Upper lobe of right lung (tissue), 1 donor: ENCODE measurements at places on chromosomes 11 and 22. TPM values are rescaled to one million over a fixed set of nuclear protein-coding genes. Genes with fewer than 3 reads are reported as not detected.
A peak's percentile ranks its signal among the peaks of the same experiment; 100 is the strongest.

DNA sequence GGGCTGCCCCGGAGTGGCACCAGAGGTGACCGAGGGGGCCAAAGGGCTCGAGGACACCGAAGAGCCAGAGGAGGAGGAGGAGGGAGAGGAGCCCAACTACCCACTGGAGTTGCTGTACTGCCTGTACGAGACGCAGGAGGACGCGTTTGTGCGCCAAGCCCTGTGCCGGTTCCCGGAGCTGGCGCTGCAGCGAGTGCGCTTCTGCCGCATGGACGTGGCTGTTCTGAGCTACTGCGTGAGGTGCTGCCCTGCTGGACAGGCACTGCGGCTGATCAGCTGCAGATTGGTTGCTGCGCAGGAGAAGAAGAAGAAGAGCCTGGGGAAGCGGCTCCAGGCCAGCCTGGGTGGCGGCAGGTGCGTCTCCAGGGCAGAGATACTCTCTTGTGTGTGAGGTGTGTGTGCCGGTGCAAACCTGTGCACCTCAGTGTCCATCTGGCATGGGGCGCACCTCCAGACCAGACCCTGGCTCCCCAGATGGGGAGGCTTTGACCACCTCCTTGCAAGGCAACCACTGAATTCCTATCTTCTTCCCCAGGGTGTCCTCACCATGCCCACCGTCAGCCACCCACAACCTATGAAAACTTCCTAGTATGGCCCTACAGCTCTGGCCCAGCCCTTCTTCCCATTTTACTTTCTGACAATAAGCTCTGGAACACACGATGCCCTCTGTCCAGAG, 3.4 kb downstream of the NLRP6 start:
- DNase-seq, result peak; percentile 59

Gene EI24
- 69.6 TPM for total RNA-seq

DNA sequence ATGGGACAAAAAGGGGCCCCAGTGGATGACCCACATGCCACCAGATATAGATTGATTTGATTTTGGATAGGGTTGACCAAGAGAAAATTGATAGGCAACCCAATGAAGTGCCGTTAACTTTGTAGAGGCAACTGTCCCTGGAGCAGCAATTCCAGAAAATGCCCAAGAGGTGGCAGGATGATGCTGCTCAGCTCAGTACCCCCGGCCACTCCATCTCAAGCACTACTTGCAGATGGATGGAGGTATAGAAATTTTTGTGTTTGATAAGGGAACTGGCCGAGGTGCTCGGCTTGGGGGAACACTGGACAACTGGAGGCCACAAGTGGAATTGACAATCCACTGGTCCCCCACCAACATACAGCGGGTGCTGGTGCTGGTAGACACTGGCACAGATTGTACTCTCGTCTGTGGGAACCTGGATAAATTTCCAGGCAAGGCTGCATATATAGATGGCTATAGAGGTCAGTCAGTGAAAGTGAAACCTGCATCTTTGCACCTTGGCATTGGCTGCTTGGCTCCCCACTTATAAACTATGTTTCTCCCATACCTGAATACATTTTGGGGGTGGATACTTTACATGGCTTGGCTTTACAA, 86.3 kb downstream of the CCDC83 start:
- no peak for DNase-seq

- no peak for DNase-seq
Observed at GRCh38 chr11:65448418-65449105, 26.0 kb downstream of the NEAT1 start.

GRCh38 chr11:109401545-109401944, 20.4 kb upstream of the C11orf87 start:
- DNase-seq, result no peak

GRCh38 chr11:27392278-27393114, 29.5 kb upstream of the CCDC34 start:
- DNase-seq, result no peak

GRCh38 chr11:1194977-1195681, 27.7 kb upstream of the MUC5B start:
- peak; percentile 52 for DNase-seq

DNA sequence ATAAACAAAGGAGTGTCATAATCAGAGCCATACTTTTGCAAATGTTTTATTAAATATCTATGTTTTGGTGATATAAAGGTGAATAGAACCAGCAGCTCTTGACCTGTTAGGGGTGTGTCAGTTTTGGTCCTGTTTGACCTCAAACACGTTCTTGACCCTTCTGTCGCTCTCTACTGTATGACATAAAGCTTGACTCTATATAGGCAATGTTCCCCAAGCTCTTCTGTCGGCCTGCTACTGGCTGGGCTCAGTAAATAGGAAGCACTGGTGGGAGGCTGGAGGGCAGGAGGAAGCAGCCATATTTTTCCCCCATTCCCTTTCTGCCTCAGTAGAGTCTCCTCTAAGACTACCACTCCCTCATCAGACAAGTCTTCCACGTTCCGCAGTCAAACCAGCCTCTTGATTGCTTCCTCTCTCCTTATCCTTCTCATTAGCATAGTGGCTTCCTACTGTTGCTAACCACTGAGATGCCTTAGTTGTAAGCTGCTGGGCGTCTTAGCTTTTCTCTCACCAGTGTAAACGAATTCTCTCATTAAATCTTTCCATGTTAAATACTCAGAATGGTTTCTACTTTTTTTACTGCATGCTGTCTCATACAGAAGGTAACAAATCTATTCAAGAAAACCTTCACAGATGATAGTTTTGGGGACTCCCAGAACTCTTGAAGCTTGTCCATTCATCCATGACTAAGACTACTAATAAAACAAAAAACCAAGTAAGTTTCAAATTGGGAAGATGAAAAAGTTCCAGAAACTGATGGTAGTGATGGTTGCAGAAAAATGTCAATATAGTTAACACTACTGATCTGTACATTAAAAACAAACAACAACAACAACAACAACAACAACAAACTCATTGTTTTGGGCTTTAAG, 3.3 kb downstream of the NPAT start:
- DNase-seq, result no peak

Gene GPHA2
- total RNA-seq, result not detected

DNA sequence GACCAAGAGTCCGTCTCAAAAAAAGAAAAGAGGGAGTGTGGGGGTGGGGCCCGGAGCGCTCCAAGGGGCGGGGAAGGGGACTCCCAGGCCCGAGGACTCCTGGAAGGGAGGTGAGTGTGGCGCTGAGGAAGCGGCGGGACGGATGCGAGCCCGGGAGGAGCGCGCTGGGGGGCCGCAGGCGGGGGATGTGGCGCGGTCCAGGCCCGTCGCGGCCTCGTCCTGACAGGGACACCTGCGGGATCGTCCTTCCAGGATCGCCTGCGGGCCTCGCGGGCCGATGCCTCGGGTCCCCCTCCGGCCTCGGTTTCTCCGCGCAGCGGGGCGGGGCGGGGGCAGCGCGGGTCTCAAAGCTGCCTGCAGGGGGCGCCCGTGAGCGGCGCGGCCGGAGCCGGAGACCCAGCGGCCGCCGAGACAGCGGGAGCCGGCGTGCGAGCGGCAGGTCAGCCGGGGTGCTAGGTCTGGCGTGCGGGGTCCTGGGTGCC, 3.8 kb upstream of the ADORA2A start:
- DNase-seq, result peak; percentile 86

DNA sequence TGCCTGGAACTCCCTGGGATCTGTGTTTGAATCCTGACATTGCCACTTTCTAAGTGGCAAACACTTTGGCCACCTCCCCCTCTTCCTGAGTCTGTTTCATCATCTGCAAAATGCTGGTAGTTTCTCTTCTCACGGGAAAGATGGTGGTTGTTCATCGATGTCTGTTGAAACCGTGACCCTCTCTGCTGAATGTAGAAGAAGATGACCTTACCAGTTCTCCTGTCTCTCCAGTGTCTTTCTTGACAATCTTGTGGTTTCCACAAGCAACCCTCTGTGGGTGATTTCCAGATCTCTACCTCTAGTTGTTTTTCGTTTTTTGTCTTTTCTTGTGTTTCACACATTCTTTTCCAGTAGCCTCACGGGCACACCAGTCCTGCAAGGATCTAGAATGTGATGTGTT, 27.5 kb downstream of the ZBTB16 start:
- DNase-seq, result no peak

- DNase-seq, result no peak
Observed at GRCh38 chr11:86488553-86488952, 113.9 kb downstream of the CCDC81 start.

- DNase-seq, result no peak
Observed at GRCh38 chr11:133898770-133899115, 53.4 kb upstream of the SPATA19 start.

GRCh38 chr11:33040033-33040861, 875 bp downstream of the TCP11L1 start:
- no peak for DNase-seq

DNA sequence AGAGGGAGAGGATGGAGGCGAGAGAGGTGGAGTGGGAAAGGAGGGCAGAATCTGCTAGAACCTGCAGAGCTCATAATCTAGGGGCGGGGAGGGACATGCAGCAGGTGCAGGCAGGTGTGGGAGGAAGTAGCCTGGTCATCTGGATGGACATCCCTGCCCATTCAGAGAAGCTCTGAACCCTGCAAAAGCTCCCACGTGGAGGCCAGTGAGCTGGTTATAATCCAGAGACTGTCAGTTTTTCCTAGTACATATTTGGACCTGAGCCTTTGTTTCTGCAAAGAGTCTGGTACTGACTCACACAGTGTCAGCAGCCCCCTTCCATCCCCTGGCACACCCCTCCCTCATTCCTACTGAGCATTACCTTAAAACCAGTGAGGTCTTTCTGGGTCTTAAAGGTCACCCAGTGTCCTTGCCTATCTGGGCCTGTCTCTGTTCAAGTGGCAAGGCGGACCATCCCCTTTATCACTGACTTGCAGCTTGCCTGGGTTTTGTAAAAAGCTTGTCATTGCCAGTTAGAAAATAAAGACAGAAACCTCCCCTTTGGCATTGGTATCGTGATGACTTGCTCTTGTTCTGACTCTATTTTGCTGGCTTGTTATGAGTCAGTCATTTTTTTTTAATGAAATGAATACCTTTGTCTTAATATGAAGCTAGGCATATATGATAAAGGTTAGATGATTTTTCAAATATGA, 26.1 kb downstream of the PTPRJ start:
- DNase-seq, result no peak

GRCh38 chr11:128528294-128528693, 59.1 kb downstream of the ETS1 start:
- DNase-seq, result no peak

DNA sequence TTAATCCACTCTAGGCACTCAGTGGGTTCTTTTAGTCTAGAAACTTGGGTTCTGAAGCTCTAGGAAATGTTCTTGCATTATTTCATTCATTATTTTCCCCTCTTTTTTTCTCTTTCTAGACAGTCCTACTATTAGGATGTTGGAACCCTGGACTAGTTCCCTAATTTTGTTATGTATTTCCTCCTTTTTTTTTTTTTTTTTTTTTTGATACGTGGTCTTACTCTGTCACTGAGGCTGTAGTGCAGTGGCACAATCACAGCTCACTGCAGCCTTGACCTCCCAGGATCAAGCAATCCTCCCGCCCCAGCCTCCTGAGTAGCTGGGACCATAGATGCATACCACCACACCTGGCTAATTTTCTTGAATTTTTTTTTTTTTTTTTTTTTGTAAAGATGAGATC, 9.4 kb downstream of the UPB1 start:
- DNase-seq, result no peak

DNA sequence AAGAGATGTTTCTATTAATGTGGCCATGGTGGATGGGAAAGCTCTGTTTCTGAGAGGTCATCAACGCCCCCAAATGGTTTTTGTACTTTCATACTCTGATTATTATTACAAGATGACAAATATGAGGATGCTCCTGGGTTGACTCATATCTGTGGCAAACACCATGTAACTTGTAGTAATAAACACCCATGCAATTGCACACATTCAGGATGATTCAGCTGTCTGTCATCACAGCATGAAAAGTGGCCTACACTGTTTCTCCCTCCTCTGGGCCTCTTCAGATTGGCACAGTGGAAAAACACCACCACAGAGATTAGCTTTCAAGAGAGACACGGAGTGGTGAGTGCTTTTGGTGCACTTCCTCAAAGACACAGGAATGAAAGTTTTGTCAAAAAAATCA, 85.4 kb downstream of the MTNR1B start:
- DNase-seq, result no peak

DNA sequence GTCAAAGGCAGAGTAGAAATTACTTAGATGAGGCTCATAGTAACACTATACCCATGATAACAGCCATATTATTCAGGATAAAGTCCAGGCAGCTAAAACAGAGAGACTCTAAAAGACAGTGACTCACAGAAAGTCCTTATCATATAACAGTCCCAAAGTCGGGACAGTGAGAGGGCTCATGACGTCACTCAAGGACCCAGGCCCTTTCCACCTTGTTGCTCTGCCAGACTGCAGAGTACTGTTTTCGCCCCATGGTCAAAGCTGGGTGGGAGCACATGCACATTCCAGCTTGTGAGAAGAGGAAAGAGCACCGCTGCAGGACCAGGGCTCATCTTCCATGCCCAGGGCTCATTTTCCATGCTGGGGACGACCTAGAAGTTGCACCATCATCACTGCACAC, 29.4 kb upstream of the NUP50 start:
- no peak for DNase-seq

Gene ANGPTL5
- 0.23 TPM for total RNA-seq

DNA sequence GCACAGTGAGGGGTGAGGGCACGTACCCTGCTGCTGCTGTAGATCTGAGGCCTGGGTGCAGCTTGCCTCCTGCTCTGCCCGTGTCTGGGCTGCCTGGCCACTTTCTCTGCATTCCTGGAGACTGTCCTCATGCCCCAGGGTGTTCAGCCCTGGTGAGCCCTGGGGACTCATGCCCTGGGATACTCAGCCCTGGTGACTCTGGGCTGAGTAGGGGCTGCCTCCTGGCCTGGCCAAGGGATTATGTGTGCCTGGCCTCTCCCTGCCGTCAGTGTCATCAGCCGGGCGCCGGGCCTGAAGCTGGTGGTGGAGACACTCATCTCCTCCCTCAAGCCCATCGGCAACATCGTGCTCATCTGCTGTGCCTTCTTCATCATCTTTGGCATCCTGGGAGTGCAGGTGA, 94.7 kb downstream of the CACNA1I start:
- DNase-seq, result no peak
